Stimulated activated CD8-positive, alpha-beta memory T cell treated with anti-CD3 and anti-CD28 coated beads, Interleukin-15, amount 100 ng/mL, for 4 hours (primary cell): ENCODE measurements at places on chromosomes 16 and 17.

DNA sequence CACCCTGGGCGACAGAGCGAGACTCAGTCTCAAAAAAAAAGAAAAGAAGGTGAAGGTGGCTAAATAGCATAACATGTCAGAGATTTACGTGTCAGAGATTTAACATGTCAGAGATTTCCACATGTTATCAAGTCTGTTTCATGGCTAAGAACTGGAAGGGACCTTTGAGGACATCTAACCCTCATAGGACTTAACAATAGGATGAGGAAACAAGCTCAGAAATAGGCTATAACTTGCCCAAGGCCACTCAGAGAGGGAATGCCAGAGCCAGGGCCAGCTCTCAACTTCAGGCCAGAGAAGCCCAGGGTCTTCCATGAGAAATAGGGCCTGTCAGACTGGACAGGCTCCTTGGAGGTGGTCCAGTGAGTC is 26.8 kb upstream of the ZNF629 start:
- DNase-seq: no peak

DNA sequence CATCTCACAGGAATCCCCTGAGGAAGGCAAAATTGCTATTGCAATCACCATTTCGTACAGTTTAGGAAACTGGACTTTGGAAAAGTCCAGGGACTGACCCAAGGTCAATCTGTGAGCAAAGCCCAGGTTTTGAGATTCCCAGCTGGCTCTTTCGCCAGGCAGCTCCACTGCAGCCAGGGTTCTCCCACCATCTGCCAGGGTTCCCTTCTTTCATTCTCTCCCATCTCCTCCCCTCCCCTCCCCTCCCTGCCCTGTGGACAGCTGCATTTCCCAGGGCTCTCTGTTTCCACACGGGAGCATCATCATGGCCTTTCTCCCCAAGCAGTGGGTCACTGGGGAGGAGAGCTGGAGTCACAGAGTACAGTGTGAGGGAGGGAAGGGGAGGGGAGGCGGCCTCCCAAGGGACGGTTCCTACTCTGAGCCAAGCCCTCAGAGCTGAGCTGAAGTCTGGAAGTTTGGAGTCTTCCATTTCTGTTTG is 11.9 kb upstream of the GSDMA start:
- DNase-seq: no peak

DNA sequence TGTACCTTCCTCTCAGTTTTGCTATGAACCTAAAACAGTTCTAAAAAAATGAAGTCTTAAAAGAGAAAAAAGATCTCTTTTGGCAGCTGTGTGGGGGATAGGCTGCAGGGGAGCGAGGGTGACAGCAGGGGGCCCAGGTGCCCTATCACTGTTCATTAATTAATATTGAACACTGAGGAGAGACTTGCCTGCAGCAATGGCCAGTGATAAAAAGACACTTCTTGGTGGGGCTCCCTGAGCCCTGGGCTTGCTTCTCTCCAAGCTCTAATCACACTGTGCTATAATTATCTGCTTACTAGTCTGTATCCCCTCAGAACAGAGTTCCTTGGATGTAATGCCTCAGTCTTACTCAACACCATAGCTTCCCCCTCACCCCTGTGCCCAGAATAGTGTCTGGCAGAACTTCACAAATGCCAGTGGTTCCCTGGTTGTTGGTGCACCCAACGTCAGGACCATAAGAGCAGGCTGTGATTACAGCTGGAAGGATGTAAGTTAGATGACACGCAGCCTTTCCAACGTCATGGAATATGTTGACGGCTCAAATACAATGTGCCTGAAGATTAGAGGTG is 52.0 kb upstream of the IRX6 start:
- no peak for DNase-seq

GRCh38 chr16:82379551-82379950 is 209.5 kb upstream of the MPHOSPH6 start:
- no peak for DNase-seq

- DNase-seq: no peak
These were observed 138.1 kb downstream of the TRIM37 start for GRCh38 chr17:58968426-58969061.

DNA sequence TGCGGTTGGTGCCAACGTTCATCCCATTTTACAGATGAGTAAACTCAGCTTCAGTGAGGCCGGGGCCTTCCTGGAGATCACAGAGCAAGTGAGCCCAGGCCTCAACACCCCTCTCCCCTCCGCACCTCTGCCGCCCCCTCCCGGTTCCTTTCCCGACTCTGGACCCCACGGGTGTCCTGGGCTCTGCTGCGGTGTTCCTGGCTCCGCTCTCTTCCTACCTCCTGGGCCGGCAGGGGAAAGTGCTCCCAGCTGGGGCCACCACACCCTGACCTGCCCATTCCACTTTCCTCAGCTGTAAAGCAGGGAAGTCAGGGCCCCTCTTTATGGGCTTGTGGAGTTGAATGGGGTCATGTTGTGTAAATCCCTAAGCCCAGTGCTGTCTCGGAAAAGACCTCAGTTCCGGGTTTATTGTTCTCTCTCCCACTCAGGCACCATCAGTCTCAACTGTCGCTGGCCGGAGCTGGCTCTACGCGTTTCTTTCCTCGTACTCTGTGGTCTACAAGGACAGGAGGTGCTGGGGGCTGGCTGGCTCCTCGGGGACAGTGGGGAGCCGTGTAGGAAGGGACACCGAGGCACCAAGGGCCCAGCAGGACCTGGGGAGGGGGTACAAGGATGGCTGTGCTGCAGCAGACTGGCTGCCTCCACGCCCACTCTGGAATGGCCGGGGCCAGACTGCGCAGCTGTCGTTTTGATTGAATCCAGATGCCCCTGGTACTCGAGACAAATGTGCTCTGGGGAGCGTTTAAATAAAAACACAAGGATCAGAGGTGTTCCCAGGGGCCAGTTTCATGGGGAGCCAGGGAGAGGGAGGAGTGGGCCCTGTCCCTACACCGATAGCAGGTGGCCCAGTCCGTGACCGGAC is 21.7 kb upstream of the ACSF3 start:
- DNase-seq: no peak
